GM23248 (cell line): ENCODE measurements at places on chromosomes 3 and 15. TPM values are rescaled to one million over a fixed set of nuclear protein-coding genes. Genes with fewer than 3 reads are reported as not detected.

Gene ADAMTS9
- 1.3 and 1.5 TPM in 2 replicates for total RNA-seq

Gene SLITRK3
- total RNA-seq, result not detected in 2 replicates

Gene RETNLB
- not detected in 2 replicates for total RNA-seq

Gene ALPK3
- total RNA-seq, result 0.13 and 5.0 TPM in 2 replicates

Gene TP63
- not detected in 2 replicates for total RNA-seq

Gene TXNRD3
- 15.9 and 16.2 TPM in 2 replicates for total RNA-seq

Gene DPPA4
- total RNA-seq, result not detected in 2 replicates

Gene IL5RA
- not detected in 2 replicates for total RNA-seq

Gene PP2D1
- total RNA-seq, result not detected in 2 replicates

Gene GABRR3
- total RNA-seq, result not detected in 2 replicates

Gene EPM2AIP1
- total RNA-seq, result 9.5 and 20.2 TPM in 2 replicates

Gene AMIGO3
- total RNA-seq, result 3.2 TPM in 1 of 2 replicates, not detected in the other

Gene SPINK8
- not detected in 2 replicates for total RNA-seq

Gene CLN6
- total RNA-seq, result 12.3 and 17.4 TPM in 2 replicates

Gene CGNL1
- total RNA-seq, result 0.11 and 0.13 TPM in 2 replicates

Gene C3orf49
- total RNA-seq, result not detected in 2 replicates

Gene POTEB2
- not detected in 2 replicates for total RNA-seq

Gene NTRK3
- total RNA-seq, result not detected in 2 replicates

Gene SLC22A14
- total RNA-seq, result not detected in 2 replicates

Gene PAQR9
- not detected in 2 replicates for total RNA-seq

Gene MORC1
- not detected in 2 replicates for total RNA-seq

Gene GOLGA8N
- total RNA-seq, result 0.63 and 0.65 TPM in 2 replicates

Gene ANKRD34C
- total RNA-seq, result not detected in 2 replicates

Gene GPR156
- total RNA-seq, result not detected in 2 replicates

Gene ZKSCAN7
- 4.5 and 6.1 TPM in 2 replicates for total RNA-seq

Gene CELF6
- total RNA-seq, result 0.22 and 1.0 TPM in 2 replicates

Gene SEMA5B
- total RNA-seq, result not detected in 2 replicates

Gene PLA2G4B
- total RNA-seq, result 1.4 TPM in 1 of 2 replicates, not detected in the other

Gene MOBP
- total RNA-seq, result not detected in 2 replicates

Gene FBXL2
- total RNA-seq, result 3.2 and 3.4 TPM in 2 replicates

Gene LRRC34
- total RNA-seq, result 3.4 and 9.4 TPM in 2 replicates

Gene ISL2
- total RNA-seq, result 2.2 and 2.8 TPM in 2 replicates

Gene LRTM1
- not detected in 2 replicates for total RNA-seq

Gene CAMP
- not detected in 2 replicates for total RNA-seq

Gene STAC
- 10.9 and 16.3 TPM in 2 replicates for total RNA-seq
